ENCODE measurements at places on chromosomes 7 and 10.
A peak's percentile ranks its signal among the peaks of the same experiment; 100 is the strongest.

- DNase-seq, result no peak
Measured at GRCh38 chr7:133501771-133502170, 248.9 kb downstream of the EXOC4 start.

GRCh38 chr10:113527211-113527906 lies 25.5 kb upstream of the HABP2 start:
- DNase-seq, result no peak

DNA sequence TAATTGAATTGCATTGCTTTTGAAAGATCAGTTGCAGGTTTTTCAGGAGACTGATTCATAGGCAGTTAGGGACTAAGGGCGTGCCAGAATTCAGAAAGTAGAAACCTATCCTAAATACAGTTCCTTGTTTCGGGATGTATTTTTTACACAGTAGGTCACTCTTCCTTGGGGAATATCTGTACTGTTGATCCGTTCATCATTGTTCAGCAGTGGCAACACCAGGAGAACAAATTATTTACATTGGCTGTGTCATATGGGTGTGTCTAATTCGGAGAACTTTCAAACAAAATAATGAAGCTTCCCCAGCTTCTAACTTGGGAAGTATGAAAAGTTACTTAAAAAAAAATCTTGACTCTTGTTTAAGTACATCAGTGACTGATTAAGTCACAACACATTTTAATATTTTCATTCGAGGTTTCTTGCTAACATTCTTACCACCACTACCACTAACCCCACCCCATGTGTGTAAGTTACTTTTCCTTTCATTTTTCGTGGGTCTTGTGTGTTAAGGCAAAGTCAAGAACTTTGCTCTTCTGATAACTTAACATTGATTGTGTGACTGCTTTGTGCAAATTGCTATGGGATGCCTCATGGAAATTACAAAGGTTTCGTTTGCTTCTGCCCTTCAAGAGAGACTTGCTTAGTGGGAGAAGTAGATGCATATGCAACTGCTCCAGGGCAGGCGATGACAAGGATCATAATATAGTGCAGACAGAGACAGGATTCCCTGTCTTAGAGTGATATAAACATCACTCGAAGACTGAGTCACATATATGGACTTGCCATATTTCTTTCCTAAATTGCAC lies 43.8 kb upstream of the RPA3 start:
- peak; percentile 72 for DNase-seq

DNA sequence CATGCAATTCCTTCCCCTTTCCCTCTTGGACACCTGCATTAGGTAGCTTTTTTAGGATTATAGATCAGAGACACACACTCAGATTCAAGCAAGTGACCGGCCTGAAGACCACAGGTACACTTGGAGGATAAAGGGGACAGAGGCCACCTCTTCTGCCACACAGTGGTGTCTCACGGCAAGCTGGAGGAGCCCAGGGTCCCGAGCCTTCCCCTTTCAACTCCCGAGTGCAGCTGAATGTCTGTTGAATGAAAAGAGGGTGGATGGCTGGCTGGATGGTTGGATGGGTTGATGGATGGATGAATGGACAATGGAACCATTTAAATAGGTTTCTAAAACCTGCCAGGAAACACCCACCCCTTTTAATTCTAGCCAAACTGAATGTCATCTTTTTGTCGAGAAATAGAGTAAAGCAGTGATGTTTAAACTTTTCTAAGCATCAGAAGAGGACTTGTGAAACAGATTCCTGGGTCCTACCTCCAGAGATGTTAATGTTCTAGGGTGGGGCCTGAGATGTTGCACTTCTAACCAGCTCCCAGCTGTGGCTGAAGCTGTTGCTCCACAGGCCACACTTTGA lies 49.2 kb upstream of the ZMIZ1 start:
- no peak for DNase-seq

GRCh38 chr10:31928549-31929260 lies at the start of gene ARHGAP12:
Gene ARHGAP12 (minus strand): TSS chr10:31928831. CDS start chr10:31908855, 19,976 bp downstream.
- peak; percentile 90 for DNase-seq

GRCh38 chr10:128710098-128710797 lies 584.0 kb upstream of the MKI67 start:
- DNase-seq, result no peak
